ENCODE measurements at places on chromosomes 5 and 9.

DNA sequence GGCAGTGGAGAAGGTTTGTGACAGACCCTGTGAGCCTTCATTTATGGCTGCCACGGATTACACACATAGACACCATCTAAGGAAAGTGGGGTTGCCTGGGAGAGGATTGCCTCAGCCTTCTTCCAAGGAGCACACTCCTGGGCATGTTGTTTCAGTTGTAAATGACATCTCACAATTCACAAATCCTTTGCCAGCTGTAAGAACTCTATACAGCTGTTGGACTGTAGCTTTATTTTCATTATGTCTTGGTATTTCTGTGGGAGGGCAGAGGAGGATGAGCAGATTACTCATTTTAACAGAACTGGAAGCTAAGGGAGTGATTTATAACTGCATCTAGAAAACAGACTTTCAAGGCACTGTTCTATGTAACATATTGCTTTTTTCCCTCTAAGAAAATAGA lies 25.6 kb downstream of the MELK start:
- no peak for DNase-seq

GRCh38 chr5:155872629-155873220 lies 454.2 kb upstream of the SGCD start:
- no peak for DNase-seq

DNA sequence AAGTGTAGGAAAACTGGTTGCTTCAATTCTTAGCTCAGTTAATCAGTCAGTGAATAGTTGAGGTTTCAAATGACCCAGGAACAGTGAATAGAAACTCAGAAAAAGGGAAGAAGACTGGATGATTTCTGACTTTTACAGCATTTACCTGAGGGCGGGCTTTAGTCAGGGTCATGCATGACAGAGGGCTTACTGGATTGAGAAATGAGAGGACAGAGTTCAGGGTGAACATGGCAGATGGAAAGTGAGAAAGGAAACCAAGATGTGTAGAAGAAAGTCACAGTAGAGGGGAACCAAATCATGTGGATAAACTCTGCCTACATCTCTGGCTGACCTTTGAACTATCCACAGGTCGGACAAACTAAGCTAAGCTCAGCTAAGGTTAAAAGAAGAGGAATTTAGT lies 596.0 kb downstream of the SEMA5A start:
- no peak for DNase-seq

DNA sequence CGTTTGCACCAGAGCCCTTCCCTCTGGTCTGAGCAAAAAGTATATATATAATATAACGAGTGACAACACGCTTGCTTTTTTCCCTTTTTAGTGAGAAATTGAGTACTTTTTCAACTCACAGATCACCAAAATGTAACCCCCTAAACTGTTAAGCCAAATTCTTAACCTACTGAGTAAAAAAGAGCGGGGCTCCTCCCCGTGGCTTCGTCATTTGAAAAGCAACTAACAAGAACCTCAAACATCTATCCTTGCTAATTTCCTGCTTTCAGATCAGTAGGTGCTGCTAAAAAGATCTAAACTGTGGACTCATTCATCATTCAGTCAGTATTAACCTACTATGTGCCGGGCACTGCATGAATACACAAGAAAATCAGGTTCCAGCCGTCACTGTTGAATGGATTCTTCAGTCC lies 1.0 kb upstream of the PTBP3 start:
- no peak for DNase-seq

GRCh38 chr5:73625372-73625943 lies 538 bp upstream of the ARHGEF28 start:
- no peak for DNase-seq

- no peak for DNase-seq
Measured at GRCh38 chr9:74120470-74120869, 376.7 kb upstream of the RORB start.

- no peak for DNase-seq
Measured at GRCh38 chr5:81283976-81284375, 17.4 kb upstream of the ZCCHC9 start.

DNA sequence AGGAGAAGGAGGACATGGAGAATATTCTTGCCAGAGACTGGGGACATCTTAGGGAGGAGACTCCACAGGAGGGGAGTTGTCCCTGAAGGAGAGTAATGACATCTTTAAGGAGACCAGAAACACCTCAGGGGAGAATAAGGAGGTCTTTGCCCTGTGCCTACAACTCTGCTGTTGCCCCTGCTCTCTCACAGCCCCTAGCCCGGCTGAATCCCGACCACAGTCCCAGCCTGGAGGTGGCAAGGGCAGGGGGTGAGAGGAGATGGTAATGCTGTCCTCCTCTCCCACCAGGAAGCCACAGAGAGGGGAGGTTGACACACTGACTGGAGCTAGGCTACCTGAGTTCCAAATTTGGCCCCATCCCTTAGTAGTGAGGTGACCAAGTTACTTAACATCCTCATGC lies 30.2 kb upstream of the ENHO start:
- DNase-seq: no peak

DNA sequence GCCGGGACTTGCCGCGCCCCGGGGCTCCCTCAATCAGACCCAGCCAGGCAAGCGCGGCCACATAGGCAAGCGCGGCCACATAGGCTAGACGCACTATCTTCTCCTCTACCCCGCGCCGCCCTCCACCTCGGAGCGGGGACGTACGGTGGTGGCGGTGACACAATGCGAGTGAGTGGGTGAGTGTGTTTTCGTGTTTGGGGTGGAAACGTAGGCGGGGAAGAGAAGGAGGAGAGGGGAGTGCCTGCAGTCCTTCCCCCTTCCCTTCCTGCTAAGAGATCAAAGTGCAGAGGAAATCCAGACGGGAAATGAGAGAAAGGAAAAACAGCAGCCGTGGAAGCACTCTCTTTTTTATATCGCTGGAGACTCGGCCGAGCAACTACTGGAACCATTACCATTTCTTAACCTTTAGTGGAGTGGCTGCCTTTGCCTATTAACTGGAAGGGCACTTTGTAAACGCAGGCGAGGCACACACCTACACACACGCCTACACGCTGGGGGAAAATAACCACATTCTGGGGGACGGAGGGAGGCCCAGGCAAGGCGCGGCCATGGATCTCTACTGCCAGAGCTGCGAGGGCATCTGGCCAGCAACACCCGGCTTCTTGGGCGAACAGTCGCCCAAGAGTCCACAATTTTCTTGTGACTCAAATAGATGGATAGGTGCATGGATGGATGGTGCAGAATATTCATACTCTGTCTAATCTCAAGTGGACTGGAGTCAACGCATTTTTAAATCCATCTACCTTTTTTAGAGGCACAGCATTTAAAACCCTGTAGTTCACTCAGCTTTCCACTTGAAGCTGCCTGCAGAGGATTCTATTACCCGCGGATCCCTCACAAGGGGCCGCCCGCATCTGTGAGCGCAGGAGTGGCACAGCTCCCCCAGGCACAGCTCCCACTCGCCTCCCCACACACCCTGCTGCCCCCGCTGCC lies 2.1 kb downstream of the EDIL3 start:
- peak; percentile 71 for DNase-seq

DNA sequence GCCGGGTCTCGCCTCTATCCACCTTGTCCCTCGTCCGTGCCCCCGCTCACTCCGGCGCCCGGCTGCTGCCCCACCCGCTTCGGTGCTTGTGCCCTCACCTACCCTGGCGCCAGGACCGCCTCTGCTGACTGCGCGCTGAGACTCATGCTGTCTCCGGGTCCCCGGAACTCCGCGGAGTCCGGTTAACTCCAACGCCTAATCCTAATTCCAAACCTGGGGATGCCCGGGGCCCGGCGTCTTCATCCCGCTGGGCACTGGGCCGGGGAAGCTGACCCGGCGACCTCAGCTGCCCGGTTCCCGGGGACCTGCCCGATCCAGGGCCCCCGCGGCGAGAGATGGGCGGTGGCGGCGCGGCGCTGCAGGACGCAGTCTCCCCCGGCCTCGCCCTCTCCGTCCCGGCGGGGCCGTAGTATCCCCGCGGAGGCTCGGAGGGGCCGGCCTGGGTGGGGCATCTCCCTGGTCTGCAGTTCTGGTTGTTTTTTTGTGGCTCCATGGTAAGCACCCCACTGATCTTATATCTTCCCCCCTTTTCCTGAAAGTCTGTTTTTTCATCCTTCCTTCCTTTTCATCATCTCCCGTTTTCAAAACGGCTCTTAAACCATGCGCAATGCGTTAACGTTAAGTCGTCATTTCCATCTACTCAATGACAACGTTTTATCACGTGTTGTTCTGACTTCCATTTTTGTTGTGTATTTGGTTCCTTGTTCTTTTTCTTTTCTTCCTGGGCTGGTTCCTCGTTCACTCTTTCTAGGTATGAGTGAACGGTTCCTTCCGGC lies 41.1 kb upstream of the PLEKHG4B start:
- no peak for DNase-seq

- no peak for DNase-seq
Measured at GRCh38 chr5:154758977-154759376, 3.8 kb downstream of the LARP1 start.

DNA sequence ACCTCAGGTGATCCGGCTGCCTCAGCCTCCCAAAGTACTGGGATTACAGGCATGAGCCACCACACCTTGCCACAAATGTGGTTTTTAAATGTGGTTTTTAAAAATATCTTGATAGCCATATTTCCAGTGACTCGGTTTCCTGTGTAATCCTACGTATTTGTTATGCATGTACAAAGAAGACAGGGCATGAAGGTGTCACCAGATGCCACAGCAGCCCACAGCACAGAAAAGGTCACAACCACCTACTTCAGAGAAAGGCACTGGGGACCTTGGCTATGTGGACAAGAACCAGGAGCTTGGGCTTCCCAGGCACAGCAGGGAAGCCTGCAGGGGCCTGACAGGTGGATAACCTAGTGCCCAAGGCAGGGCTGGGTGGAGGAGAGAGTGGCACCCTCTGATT lies 38.0 kb downstream of the C9orf50 start:
- no peak for DNase-seq

GRCh38 chr9:22117511-22118384 lies 108.6 kb upstream of the CDKN2B start:
- DNase-seq: no peak

DNA sequence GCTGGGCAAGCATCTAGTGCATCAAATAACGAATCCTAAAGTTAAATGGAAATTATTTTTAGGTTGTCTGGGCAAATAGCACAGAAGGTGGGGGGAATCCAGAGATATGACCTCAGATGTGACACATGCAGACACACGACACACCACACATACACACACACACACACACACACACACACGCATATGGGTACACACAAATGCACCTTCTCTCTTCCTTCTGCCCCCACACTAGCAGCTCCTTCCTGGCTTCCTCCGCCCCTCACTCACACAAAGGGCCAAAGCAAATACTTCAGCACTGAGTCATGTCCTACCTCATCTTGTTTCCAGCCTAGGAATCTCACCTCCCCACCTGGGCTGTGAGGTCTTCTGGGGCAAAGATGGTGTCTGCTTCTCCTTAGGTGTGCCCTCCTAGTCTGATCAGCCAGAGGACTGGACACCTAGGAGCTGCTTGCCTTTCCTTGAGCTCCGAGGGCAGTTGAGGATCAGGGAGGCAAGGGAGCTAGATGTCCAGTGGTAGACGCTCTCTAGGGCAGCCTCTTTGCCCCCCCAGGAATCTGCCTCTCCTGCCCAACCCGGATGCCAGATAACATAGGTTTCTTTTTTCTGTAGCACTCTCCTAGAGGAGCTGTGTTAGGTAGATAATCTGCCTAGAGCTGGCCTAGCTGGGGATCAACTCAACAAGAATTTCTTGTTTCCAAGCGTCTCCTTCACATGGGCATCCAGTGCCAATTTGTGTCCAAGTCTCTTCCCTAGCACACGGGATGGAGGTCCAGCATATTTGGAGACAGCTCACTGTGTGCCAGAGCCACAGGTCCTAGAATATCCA lies 14.3 kb upstream of the JADE2 start:
- DNase-seq: no peak

GRCh38 chr9:136578626-136578914 lies 32.7 kb upstream of the NOTCH1 start:
- DNase-seq: no peak

GRCh38 chr9:121172726-121173487 lies 28.8 kb downstream of the RAB14 start:
- DNase-seq: no peak

- DNase-seq: no peak
Measured at GRCh38 chr9:93120846-93121315, 13.2 kb downstream of the NINJ1 start.

GRCh38 chr9:104527109-104527508 lies at the start of gene OR13C4:
Gene OR13C4, minus strand, starts transcription at chr9:104527209. Its CDS starts 0 bp downstream, at chr9:104527209.
- no peak for DNase-seq

DNA sequence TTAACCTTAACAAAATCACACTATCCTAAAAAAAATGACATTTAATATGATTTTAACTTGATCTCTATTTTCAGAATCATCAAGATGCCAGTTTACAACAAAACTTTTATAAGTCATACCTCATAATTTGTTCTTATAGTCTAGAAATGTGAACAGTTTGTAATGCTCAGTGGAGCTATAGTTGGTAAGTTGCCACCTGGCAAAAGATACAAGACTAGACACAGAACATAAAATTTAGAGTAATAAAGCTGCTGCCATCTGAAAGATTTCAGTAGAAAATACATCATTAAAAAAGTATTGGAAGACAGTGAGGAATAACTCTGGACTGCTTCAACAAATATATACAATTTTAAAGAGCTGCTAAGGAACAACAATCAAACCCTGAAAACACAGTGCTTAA lies 233.8 kb downstream of the GABRG2 start:
- no peak for DNase-seq
